ENCODE measurements at places on chromosomes 12 and 14.

DNA sequence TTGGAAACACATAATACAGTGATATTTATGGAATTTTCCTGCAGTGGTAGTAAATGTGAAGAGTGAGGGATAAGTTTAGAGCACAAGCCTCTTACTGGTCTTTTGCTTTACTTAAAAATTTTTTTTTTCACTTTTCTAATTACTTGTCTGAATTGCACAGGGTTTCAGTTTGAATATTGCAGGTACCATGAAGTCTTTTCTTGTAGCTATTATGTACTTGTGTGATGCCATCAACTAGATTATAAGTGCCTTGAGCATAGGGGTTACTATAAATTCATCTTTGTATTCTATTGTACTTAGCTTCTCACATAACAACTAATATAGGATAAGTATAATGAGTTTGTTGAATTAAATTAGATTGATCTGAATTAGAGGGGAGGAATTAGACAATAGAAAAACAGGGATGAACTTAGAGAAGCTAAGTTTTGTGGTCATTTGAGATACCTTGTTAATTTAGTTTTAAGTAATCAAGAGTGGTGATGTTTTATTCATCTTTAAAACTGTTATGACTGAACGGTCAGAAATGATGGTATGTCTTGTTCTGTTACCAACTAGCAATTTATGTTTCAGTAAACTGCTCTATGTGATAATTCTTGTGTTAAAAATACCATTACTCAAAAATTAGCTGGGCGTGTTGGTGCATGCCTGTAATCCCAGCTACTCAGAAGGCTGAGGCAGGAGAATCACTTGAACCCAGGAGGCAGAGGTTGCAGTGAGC, 42.1 kb downstream of the CCDC91 start:
- DNase-seq, result no peak

- DNase-seq, result no peak
Measured at GRCh38 chr14:86543521-86543920, 1013.6 kb downstream of the FLRT2 start.

- DNase-seq, result peak; percentile 1
Measured at GRCh38 chr14:28142400-28143015, 624.1 kb upstream of the FOXG1 start.

DNA sequence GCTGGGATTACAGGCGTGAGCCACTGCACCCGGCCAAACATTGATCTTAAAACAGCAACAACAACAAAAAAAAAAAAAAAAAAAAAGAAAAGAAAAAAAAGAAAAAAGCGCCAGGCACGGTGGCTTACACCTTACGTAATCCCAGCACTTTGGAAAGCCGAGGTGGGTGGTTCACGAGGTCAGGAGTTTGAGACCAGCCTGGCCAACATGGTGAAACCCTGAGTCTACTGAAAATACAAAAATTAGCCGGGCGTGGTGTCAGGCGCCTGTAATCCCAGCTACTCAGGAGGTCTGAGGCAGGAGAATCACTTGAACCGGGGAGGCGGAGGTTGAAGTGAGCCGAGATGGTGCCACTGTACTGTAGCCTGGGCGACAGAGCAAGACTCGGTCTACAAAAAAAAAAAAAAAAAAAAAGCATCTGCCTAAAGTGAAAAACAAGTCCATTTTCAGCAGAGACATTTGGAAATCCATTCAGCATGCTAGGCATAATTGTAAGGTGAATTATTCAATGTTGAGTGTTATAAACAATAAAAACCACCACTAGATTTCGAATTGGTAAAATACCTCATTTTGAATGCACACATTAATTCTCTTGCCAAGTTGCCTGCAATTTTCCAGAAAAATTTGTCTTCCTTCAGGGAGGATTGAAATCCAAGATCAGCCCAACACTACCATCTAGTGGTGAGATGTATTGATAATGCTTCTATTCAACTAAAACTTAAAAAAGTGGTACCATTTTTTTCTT, 8.0 kb upstream of the CERS5 start:
- DNase-seq, result peak; percentile 77

GRCh38 chr12:103928682-103929045, 1.5 kb upstream of the HSP90B1 start:
- no peak for DNase-seq

DNA sequence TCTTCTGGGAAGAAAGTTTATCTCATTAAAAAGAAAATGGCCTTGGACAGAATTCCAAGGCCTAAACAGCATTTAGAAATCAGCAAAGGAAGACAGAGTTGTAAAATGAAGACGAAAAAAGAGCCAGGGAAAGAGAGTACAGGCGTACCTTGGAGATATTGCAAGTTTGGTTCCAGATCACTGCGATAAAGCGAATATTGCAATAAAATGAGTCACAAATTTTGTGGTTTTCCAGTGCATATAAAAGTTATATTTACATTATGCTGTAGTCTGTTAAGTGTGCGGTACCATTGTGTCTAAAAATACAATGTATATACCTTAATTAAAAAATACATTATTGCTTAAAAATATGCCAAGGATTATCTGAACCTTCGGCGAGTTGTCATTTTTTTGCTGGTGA, 9.0 kb downstream of the PCNX1 start:
- no peak for DNase-seq

GRCh38 chr12:2160043-2160442, 107.3 kb downstream of the CACNA1C start:
- DNase-seq, result no peak

GRCh38 chr12:93624595-93625294, 52.3 kb downstream of the SOCS2 start:
- peak; percentile 82 for DNase-seq

DNA sequence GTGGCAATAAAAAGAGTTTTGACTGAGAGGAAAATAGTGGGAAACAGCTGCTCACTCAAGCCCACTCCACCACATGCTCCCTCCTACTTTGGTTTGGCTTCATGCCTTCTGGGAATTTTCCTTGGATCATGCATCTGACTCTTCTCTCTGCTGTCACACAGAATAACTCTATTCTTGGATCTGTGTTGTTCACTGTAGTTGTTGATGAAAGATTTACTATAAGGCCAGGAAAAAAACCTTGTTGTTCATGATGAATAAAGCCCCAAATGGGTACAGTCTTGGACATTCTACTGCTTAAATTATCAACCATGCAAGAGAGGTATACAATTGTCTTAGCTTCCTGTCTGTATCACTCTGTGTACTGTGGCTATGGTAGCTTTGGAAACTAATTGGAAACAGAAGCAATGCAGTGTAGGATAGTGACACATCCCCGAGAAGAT, 70.5 kb downstream of the TMX1 start:
- peak; percentile 34 for DNase-seq

DNA sequence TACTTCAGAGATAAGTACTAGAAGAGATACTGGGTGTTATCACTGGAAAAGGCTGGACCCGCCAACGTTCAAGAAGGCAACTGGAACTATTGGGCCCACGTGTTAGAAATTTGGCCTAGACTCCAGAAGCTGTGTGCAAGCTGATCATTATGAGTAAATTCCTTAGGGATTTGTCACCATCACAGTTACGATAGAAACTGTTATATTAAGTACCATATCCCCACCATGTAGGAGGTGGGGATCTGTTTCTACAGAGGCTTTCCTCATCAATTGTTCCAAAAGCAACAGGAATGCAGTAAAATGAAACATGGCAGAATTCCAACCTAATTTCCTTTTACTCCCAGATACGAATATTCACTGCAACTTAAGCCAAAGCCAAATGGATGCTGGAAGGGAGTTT, 170.7 kb downstream of the NOVA1 start:
- peak; percentile 16 for DNase-seq

GRCh38 chr14:22336031-22336430, 253.0 kb downstream of the DAD1 start:
- no peak for DNase-seq

DNA sequence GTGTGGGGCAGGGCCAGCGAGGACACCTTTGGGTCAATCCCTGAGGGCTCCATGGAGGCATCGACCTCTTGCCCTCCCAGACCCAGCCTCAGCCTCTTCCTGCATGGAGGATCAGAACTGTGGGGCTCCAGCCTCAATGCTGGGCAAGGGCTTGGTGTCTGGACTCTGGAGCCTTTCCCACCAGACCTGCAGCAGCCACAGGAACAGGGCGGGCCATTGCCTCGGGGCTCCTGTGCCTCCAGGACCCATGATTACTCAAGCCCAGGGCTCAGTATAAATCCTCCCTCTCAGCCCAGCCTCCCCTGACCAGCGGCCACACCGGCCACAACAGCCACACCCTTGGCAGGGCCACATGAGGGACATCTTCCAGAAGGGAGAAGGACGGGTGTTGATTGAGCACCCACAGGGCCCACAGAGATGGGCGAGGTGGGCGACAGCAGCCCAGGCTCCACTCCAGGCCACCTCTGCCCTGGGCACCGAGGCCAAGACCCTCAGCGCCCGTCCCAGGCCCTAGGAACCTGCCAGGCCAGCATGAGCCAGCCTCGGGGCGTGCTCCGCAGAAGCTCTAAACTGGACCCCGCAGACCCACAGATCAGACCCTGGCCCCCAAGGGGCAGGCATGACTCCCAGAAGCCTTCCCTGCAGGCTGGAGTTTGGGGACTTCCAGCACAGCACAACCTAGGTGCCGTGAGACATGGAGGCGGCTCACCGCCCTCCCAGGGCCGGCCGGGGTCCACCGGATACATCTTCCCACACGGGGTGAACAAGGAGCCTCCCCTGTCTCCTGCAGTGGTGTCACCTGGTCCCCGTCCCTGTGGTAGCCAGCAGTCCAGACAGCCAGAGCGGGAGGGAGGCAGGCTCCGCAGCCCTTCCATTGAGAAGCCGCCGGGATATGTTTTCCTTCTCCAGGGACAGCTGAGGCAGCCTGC, 25.1 kb downstream of the NCOR2 start:
- no peak for DNase-seq

- no peak for DNase-seq
Measured at GRCh38 chr14:33393231-33393894, 454.7 kb downstream of the NPAS3 start.

DNA sequence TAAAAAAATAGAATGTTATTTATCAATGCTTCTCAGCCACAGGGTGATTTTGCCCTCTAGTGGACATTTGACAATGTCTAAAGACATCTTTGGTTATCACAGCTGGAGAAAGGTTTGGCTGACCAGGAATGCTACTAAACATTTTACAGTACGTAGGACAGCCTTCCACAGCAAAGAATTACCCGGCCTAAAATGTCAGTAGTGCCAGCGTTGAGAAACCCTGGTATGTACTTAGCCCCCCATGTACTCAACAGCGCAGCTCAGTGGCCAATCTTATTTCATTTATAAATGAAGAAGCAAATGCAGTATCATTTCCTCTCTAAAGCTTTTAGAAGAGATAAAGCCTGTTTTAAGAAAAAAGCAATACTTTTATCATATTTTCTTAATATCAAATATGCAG, 5.8 kb downstream of the MARK3 start:
- DNase-seq, result peak; percentile 59

- no peak for DNase-seq
Measured at GRCh38 chr12:2855546-2855945, 1.3 kb downstream of the TEX52 start.

DNA sequence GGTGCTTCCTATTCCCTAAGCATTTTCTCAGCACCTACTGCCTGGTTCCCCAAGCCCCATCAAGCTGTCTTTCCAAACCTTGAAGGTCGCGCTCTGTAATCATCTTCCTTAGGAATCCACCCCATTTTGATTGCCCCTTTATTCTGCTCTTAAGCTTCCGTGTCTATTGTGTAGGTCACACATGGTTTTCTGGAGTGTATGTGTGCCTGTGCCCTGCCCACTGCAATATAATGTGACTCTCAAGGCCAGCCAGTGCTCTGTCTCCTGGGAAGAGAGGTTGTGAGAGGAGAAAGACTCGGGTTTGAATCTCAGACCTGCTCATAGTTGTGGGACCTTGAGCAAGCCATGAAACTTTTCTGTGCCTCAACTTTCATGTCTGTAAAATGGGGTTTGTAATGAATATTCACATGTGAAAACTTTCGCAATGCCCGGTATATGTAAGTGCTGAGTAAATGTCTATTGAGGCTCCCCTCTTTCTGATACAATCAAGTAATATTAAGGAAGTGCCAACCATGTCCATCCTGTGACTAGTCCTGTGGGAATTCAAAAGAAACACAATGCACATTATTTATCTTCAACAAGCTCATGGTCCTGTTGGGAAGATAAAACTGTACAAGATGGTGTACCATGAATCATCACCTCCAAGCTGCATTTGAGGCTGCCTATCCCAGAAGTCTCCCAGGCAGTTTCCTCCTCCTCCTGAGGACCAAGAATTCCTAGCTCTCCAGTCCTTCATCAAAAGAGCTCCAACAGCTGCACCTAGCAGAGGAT, 774 bp upstream of the KRT75 start:
- DNase-seq, result no peak

Data from fibroblast of the conjunctiva (primary cell).